Spleen (tissue), 13 donors: ENCODE measurements at places on chromosomes 1 and 21. TPM values are rescaled to one million over a fixed set of nuclear protein-coding genes. Genes with fewer than 3 reads are reported as not detected.
A peak's percentile ranks its signal among the peaks of the same experiment; 100 is the strongest.

GRCh38 chr1:29237129-29237821 lies 953 bp downstream of the PTPRU start:
- peak; percentile 84 for DNase-seq

DNA sequence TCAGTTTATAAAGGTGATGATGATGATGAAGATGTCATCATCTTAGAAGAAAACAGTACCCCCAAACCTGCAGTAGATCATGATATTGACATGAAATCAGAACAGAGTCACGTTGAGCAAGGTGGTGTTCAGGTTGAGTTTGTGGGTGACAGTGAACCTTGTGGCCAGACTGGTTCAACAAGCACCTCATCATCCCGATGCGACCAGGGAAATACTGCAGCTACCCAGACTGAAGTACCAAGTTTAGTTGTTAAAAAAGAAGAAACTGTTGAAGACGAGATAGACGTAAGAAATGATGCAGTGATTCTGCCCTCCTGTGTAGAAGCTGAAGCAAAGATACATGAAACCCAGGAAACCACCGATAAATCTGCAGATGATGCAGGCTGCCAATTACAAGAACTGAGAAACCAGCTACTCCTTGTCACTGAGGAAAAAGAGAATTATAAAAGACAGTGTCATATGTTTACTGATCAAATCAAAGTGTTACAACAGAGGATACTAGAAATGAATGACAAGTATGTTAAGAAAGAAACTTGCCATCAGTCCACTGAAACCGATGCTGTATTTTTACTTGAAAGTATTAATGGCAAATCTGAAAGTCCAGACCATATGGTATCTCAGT lies 16.0 kb upstream of the CHAF1B start:
- no peak for DNase-seq

The ZNF326 gene
- 27.9 TPM for total RNA-seq

DNA sequence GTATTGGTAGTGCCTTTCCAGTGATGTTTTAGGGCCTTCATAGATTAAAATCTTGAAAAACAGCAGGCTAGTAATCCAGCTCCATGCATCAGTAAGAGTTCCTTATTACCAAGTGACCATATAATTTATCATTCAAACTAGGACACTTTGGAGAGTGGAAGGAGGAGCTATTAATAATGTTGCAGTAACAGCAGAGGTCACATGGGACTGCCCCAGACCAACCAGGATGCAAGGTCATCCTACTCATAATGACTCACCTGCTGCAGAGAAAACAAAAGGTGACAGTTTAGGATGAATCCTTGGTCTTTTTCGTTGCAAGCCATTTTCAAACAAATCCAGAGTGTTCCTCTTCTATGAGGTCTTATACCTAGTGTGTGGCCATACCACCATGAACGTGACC lies 187.4 kb downstream of the NUF2 start:
- no peak for DNase-seq

GRCh38 chr1:44566281-44567046 lies 107.8 kb downstream of the TMEM53 start:
- no peak for DNase-seq

The CCDC30 gene
- 4.1 TPM for total RNA-seq

- DNase-seq = no peak
Measured at GRCh38 chr1:246001837-246002230, 505.2 kb downstream of the SMYD3 start.

The DDAH1 gene
- 14.9 TPM for total RNA-seq

GRCh38 chr1:154821083-154821482 lies 49.0 kb downstream of the KCNN3 start:
- DNase-seq = no peak

The TSPEAR gene
- not detected for total RNA-seq

DNA sequence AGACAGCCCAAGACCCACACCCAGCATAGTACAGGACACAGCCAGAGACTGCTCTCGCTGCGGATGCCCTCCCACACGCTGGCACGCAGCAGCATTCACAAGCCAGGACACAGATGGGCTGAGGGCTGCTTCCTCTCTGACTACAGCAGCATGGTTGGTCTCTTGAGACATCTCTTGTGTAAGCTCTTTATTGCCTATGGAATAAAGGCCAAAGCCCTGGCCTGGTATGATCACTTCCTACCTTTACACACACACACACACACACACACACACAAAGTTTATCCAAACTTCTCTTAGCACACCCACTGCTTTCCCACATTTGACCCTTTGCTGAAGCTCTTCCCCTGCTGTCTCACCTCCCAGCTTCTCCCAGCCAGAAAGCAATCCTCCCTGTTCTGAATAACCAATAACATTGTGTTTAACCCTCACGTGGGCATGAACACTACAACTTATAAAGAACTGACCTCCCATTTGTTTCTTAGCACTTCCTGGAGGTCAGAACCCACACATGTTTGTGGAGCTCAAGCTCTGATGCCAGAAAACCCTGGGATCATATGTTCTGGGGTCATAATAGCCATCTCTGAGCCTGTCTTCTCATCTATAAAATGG lies 1.2 kb upstream of the LUZP1 start:
- peak; percentile 89 for DNase-seq

DNA sequence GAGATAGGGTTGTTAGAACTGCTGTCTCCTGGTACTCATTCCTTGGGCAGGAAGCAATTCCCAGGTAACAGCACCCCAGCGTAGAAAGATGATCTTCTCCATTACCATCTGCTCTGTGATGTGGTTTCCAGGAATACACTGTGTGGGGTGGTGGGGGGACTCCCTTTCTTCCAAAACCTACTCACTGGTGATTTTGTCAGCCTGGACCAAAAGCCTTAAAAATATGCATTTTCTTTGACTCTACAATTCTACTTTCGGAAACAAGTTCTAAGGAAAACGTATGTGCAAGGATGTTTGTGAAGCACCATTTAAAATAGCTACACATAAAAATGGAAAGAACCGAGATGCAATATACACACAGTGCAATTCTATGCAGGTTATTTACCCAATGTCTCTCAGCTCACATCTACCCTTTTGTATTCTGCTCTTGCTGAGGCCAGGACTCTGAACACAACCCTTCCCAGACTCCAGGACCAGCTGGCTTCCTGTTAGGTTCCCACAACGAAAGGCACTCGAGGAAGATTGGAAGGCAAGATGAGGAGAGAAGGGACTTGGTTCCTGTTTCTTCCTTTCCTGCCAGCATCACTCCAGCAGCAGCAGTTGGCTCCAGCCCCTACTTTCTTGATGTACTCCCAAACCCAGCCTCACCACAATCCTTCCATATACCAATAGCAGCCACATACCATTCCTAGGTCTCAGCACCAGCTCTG lies 33.0 kb upstream of the GJB5 start:
- DNase-seq = no peak

DNA sequence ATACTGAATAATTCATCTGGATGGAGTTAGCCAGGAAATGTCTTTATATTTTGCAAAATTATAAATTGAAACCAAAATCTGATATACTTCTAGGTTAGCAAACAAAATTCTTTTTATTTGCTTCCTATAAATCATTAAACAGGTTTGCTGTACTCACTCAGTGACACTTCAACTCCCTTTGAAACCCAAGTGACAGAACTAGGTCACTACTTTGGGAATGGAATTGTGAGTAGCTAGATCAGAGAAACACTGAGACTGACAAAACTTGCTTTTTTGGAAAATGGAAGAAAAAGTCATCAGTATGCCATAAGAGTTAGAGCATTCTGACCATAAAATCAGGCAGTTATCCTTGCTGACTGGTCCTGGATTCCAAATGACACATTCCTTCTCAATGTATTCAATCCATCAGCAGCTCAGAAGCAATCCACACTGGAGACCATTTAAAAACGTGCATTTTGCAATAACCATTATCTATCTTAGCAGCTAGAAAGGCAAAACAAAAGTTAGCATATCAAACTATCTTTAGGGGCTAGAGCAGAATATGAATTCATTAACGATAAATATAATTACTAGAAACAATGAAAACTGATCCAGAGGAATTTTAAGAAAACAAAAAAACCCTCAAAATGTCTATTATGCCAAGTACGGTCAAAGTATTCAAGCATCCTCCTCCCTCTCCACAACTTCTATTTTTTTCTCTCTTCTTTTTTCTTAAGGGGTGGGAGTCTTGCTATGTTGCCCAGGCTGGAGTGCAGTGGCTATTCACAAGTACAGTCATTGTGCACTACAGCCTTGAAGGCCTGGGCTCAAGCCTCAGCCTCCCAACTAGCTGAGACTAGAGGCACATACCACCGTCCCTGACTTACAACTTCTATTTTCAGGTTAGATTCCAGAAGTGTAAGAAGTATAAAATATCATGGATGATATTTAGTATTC lies 60.1 kb downstream of the HNRNPR start:
- DNase-seq = no peak

GRCh38 chr21:26389971-26390641 lies 183.0 kb downstream of the CYYR1 start:
- DNase-seq = no peak

The TNFAIP8L2 gene
- total RNA-seq = 48.0 TPM

- peak; percentile 83 for DNase-seq
Measured at GRCh38 chr1:16420424-16421118, 16.7 kb downstream of the SPATA21 start.

The CNKSR1 gene
- total RNA-seq = 1.0 TPM
